ENCODE measurements at places on chromosomes 6 and 20.
A peak's percentile ranks its signal among the peaks of the same experiment; 100 is the strongest.

DNA sequence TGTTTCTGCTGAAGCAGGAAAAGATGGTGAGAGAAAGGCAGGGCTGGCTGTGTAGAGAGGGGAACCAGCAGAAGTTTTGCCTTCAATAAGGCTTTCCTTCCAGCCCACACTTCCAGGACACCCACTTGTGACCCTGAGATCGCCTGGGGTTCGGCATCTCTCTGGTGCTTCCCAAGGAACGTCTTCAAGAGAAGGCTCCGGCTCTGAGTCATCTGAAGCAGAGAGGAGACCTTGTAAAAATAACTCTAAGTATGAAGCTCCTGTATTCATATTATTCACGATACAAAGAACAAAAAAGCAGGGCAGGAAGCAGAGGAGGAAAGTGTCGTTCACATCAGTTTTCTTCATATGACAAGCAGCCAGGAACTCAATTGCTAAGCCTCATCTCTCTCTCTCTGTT is 95.4 kb upstream of the MRPS10 start:
- DNase-seq = peak; percentile 85

- no peak for DNase-seq
Measured at GRCh38 chr20:17169585-17170136, 57.2 kb upstream of the PCSK2 start.

GRCh38 chr20:63091901-63092659 is 85.3 kb upstream of the BHLHE23 start:
- DNase-seq = no peak

DNA sequence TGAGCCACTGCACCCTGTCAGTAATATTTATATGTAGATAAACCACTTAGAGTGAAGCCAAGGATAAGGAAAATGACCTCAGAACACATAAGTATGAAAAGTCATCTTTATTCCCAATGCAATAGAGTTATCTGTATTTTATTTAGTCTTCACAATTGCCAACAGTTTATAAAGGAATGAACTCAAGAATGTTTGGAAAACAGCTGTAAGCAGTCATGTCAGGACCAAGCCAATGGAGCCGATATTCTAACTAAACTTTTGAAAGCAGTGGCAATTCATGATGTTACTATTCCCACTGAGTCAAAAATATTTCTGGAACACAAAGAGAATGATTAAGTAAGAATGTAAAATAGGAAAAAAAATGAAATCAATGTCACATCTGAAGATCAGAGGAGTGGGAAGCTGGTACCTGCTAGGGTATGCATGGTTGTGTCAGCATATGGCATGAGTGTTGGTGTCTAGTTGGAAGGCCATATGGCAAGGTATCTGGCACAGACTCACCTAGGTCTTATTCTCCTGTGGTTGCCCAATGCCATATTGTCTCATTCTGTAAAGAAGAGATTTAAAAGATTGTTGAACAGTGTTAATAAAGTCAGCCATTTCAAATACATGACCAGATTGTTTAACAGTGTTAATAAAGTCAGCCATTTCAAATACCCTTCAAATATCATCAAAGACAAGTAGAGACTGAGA is 118.2 kb downstream of the ADAT2 start:
- DNase-seq = no peak

GRCh38 chr20:17498641-17499040 is 32.5 kb downstream of the BFSP1 start:
- DNase-seq = no peak

DNA sequence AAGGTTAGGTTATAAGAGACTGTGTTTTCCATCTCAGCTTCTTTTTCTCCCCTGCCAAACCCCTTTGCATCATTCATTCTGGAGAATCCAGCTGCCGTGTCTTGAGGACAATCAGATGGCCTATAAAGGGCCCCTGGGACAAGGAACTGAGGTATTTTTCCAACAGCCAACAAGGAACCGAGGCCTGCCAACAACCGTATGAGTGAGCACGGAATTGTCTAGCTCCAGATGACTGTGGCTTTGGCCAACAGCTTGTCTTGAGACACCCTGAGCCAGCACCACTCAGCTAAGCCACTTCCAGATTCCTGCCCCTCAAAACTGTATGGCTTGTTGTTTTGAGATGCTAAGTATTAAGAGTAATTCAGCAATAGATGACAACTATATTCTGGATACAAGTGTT is 433.7 kb upstream of the HSF2 start:
- no peak for DNase-seq

GRCh38 chr6:52724406-52725121 is 38.7 kb downstream of the GSTA2 start:
- peak; percentile 69 for DNase-seq

GRCh38 chr6:131015025-131015591 is 47.9 kb downstream of the EPB41L2 start:
- DNase-seq = no peak

DNA sequence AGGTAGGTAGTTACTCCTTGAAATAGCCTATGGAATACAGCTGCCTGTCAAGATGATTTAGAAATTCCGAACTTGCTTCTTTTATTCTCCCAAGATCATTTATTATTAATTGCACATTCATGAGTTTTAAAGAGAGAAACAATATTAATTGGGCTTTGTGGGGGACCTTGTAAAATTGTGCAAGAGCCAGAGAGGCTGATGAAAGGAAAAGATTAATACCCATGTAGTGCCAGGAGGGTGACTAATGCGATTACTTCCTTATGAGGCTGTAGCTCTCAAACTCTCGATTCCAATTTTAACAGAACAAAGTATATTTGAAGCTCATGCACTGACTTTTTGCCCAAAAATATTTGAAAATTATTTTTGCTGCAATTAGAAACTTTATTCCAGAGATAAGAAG is 423.8 kb upstream of the ID4 start:
- DNase-seq = peak; percentile 71

DNA sequence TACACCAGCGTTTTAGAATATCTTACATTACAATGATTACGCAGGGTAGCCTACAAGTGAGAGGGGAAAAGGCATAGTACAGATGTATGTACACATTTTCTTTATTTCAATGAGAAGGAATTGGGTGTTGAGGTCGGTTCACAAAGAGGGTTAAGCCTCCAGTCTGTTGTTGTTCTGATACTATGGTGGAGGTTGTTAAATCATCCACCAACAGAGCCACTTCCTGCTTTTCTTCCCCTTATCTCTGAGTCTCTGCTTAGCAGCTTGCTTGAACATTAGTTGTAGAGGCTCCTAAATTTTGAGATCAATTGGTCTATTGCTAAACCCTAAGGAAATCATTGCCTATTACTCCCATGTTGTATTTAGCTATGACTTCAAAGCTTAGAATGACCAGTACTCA is 7.3 kb downstream of the RGS17 start:
- no peak for DNase-seq

DNA sequence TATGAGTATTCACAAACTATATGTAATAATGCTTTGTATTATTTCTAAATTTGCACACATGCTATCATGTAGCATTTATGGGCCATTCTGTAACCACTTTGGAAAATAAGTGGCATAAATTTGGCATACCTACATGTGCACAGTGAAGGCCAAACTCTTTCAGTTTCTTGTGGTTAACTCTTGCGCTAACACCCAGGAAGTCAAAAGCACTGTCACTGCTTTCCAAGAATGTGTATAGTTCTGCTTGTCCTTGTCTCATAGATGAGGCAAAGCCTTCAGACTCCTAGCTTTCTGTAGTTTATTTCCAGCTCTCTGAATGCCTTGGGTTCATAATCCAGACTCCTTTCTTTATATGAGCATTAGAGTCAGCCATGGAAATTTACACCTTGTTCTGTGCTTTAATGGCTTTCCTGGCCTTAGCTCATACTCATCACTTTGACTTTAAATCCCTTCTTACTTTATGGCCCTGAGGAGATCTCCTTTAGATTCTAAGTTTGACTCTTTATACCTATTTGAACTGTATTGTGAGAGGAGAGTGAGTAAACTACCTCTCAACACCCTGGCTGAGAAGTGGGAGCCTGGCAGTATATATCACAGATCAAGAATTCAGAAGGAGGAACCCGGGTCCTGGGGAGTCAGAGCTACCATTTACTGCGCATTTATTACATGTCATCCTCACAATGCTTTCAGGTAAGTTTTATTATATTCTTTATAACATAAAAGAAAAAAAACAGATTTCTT is 949 bp upstream of the SLC17A3 start:
- no peak for DNase-seq

- no peak for DNase-seq
Measured at GRCh38 chr20:8021541-8022269, 2.1 kb upstream of the TMX4 start.

- DNase-seq = no peak
Measured at GRCh38 chr6:96735332-96735731, 101.9 kb downstream of the GPR63 start.

GRCh38 chr6:29656157-29656556 is 735 bp upstream of the MOG start:
- no peak for DNase-seq

GRCh38 chr6:78962448-78962847 is 95.1 kb downstream of the IRAK1BP1 start:
- no peak for DNase-seq

GRCh38 chr20:37650661-37651060 is 43.2 kb upstream of the CTNNBL1 start:
- no peak for DNase-seq

- no peak for DNase-seq
Measured at GRCh38 chr6:27810768-27811450, 101.3 kb downstream of the OR2B2 start.

DNA sequence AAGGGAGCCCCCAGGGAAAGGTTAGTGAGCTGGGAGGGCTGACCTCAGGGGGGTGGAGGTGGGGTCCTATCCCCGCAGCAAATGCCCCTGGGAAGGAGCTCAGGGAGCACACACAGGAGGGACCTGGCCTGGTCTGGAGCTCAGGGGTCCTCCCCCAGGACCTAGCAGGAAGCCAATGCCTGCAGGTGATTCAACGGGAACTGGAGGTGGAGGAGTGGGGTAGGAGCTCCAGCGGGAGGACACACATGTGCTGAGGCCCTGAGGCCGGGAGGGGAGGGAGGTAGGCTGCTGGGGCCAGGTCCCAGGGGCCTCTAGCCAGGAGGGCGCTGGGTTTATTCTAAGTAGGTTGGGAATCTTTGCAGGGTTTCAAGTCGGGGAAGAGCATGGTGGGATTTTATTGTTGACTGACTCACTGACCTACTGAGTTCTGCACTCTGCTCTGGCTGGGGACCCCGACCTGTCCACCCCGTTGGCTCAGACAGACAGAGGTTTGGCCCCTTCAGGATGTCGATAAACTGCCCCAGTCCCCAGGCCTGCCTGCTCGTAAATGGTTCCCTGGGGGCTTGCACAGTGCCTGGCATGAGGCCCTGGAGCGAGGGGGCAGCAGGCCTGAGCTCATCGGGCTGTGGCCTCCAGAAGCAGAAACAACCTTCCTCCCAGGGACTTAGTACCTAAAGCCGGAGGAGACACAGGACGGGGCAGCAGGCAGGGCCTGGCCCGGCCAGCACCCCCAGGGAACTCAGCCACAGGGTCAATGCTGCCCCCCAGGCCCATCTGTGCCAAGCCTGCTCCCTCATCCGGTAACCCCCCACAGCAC is 62.3 kb downstream of the RIPOR3 start:
- DNase-seq = no peak

DNA sequence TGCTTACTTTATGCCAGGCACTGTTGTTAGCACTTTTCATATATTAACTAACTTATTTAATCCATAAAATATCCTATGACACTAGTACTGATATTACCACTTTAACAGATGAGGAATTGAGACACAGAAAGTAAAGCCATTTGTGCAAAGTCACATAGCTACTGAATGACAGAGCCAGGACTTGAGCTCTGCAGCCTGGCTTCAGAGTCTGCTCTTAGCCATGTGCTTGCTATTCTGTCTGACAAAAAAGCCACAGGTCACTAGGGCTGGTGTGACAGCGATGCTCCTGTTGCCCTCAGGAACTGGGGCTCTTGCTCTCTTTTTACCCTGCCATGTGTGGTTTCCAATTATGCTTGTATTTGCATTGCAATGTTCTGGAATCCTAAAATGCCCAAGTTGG is 44.7 kb upstream of the RNF8 start:
- DNase-seq = no peak

GRCh38 chr6:83677791-83678190 is 31.1 kb downstream of the SNAP91 start:
- no peak for DNase-seq

DNA sequence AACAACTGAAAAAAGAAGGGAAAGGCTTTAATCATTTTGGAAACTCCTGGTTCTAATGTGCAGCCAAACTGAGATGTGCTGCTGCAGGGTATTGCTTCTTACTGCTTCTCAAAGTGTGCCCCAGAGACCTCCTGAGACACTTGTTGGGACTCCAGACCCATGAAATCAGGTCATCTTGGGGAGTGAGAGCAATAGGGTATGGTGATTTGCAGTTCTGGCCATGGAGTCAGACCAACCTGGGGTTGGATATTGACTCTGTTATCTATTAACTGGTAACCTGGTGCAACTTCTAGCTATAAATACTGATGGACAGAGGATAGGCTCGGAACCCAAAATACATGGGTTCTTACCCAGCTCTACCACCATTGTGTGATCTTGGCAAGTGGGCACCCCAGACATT is 3.8 kb downstream of the TSPO2 start:
- no peak for DNase-seq

DNA sequence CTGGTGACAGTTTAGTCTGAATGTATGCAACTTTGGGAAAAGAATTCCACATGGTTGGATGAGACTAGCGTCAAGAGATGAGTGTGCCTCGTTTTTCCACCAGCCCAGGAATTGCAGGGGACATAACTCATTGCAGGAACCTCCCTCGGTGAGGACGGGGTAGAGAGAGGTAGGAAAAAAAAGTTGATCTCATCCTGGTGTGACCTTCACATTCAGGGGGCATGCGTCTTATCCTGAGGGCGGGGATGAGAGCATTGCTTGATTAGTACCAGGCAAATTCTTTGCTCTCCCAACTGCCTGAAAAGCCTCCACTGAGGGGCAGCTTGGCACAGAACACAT is 11.8 kb downstream of the TLDC2 start:
- DNase-seq = no peak

- peak; percentile 59 for DNase-seq
Measured at GRCh38 chr6:33418690-33419291, 884 bp upstream of the CUTA start.

- peak; percentile 83 for DNase-seq
Measured at GRCh38 chr20:20002101-20002998, 14.8 kb upstream of the NAA20 start.

DNA sequence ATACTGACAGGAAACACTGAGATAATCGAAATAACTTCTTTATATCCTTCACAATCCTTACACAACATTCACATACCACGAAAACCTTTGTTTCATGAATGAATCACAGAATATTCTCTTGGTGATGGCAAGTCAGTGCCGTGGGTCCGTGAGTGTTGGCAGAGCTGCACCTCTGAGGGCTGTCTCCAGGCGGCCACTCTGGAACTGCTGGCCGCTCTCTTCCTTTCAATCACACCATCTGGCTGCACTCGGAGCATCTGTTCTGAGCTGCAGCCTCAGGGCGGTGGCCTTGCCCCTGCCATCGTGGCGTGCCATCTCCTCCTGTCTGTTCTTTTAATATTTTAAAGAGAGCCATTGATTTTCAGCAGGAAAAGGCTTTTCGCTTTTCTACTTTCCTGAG is 129.4 kb upstream of the AFDN start:
- DNase-seq = no peak

GRCh38 chr6:142342986-142343385 is 41.2 kb downstream of the ADGRG6 start:
- no peak for DNase-seq

GRCh38 chr6:25889877-25890853 is 16.1 kb upstream of the SLC17A3 start:
- peak; percentile 47 for DNase-seq
